Stimulated activated CD4-positive, alpha-beta T cell treated with anti-CD3 and anti-CD28 coated beads, Interleukin-4, amount 100 ng/mL, for 4 hours (primary cell): ENCODE measurements at places on chromosomes 3 and 15.

- DNase-seq: no peak
Observed at GRCh38 chr3:140290105-140290504, 355.1 kb downstream of the CLSTN2 start.

GRCh38 chr3:124107104-124107890 is 115.4 kb upstream of the ROPN1 start:
- no peak for DNase-seq

- DNase-seq: no peak
Observed at GRCh38 chr3:46936733-46937250, 39.8 kb downstream of the CCDC12 start.

- no peak for DNase-seq
Observed at GRCh38 chr3:188283347-188283746, 129.4 kb downstream of the LPP start.

GRCh38 chr3:57078635-57079473 is 18.4 kb downstream of the SPATA12 start:
- no peak for DNase-seq

GRCh38 chr3:65884071-65884470 is 154.6 kb downstream of the MAGI1 start:
- DNase-seq: no peak

DNA sequence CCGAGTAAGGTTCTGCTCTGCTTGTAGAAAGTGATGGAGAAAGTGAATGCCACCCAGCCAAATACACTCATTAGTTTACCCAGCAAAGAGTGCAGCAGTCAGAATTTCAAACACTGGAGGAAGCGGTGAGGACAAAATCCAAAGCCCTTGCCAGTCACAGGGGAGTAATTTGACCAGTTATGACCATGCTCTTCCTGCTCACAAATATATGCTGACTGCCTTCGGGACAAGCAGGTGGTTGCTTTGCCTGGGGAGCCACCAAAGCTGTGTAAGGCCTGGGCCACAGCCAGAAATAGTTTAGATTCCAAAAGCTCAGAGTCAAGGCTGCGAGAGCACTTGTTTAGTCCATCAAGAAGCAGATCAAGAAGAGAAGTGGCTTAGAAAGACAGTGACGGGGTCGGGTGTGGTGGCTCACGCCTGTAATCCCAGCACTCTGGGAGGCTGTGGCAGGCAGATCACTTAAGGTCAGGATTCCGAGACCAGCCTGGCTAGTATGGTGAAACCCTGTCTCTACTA is 51.0 kb upstream of the ATP13A3 start:
- no peak for DNase-seq

- no peak for DNase-seq
Observed at GRCh38 chr3:69922521-69923000, 77.0 kb upstream of the SAMMSON start.

GRCh38 chr3:120909602-120909878 is 1.5 kb downstream of the STXBP5L start:
- no peak for DNase-seq
